NCI-H2081 (cell line): ENCODE measurements at places on chromosomes 7 and 10.

DNA sequence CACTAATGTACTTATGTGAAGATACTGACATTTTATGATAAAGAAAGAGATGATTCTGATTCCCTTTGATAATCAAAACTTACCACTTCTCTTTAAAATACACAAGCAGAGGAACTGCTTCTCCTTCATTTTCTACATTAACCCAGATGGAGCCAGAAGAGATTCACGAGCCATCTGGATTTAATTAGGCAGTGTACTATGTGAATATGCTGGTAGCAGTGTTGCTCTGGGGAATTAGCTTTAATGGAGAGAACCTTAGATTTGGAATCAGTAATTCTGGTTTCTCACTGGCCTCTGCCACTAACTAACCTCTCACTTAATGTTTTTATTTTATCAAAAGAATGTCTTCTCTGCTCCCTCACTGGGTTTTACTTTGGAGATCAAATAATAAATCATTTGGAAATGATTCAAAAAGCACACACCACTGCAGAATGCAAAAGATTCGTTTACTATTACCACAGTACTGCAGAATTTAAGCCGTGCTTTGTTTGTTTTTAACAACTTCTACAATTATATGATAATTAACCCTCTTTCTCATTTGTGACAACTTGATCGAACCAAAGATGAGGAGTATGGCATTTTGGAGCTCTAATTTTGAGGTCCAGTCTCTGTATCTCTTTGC is 77.5 kb upstream of the PHYHIPL start:
- DNase-seq: no peak

GRCh38 chr7:127792528-127793342 is 140.7 kb downstream of the SND1 start:
- peak; percentile 29 for DNase-seq

GRCh38 chr7:130986261-130986690 is 252.3 kb upstream of the KLF14 start:
- no peak for DNase-seq

DNA sequence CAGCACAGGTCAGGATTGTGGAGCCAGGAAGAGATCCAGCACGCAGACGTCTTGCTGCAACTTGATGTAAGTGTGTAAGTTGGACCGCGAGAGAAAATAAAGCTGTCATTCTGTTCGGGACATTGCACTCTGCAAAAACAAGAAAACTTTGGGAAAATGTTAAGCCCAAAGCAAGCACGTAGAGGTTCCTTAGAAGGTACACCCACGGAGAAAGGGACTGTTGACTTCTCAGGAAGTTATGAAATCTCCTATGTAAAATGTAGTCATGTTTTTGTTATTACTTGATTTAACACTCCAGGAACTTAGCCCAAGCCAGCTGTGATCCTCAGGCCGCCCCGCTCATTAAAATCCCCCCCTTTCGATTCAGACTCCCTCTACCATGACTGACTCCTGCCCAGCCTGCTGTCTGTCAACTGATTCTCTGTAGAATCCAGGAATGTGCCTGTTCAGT is 196.1 kb upstream of the TCF7L2 start:
- DNase-seq: no peak

DNA sequence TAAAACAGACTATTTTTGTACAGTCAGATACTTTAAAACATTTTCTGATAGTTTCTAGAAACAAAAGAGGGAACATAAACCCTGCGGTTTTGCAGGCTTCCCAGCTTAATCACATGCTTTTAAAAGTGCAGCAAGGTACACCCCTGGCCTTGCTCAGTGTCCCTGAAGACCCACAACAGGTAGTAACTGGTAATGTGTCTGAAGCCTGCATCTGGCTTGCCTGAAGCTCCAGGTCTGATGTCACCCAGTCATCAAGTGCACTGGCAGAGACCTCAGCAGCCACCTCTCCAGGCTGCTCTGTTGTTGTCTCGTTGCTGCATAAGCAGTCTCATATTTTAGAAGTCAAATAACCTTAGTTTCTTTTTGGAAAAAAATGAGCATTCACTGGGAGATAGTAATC is 376.1 kb upstream of the MTPN start:
- DNase-seq: no peak
